ENCODE measurements at places on chromosomes 3 and 15.
A peak's percentile ranks its signal among the peaks of the same experiment; 100 is the strongest.

DNA sequence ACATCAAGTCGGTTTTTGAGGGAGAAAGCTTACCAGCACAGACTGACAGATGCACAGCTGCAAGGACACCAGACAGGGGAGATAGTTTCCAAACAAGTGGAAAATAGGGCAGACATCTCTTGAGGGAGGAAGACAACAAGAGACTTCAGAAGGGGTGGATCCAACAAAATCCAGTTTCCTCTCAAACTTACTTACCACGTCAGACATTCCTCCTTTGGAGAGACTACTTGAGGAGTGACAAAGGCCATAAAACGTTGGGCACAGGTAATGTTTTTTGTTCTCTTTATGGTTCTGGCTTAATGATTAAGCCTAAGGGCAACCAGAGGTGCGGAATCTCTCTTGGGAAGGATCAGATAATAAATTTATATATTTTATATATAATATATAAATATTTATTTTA is 76.1 kb downstream of the CD200 start:
- DNase-seq = no peak

DNA sequence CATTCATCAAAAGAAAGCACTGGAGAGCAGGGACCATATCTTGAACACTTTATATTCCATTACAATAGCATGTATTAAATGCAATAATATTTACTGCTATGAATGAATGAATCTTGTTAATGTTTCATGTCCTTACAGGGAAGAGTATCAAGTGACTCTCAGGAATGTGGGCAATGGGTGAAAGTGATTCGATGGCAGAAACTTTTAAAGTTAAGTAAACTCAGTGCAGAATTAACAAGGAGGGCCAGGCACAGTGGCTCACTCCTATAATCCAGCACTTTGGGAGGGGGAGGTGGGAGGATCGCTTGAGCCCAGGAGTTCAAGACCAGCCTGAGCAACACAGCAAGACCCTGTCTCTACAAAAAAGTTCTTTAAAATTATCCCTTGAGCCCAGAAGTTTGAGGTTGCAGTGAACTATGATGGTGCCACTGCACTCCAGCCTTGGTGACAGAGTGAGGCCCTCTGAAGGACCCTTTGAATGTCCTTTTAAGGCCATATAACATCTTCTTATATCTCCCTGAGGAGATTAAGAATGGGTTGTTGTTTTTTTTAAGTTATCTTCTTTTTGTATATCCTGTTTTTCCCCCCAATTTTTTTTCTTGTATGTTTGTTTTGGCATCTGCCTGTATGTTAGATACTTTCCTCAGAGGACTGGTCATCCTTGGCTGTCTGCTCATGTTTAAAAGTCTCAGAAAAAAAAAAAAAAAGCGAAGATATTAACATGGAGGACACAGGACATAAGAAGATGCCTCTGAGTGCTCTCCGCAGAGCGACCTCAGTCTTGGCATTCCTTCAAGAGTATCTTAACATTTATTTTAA is 9.6 kb upstream of the FSIP1 start:
- DNase-seq = no peak

DNA sequence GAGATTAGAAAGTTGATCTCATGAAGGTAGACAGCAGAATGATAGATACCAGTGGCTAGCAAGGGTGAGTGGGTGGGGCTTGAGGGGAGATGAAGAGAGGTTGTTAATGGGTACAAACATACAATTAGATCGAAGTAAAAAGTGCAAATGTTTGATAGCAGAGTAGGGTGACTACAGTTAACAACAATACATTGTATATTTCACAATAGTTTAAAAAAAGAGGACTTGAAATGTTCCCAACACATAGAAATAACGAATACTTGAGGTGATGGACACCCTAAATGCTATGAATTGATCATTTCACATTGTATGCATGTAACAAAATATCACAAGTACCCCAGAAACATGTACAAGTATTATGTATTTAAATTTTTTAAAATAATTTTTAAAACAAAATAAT is 47.3 kb downstream of the ADAM10 start:
- DNase-seq = no peak

GRCh38 chr15:82045892-82046665 is at the start of gene MEX3B:
MEX3B (minus strand) TSS chr15:82046018; CDS start chr15:82045705, 313 bp downstream.
- peak; percentile 99 for DNase-seq

- peak; percentile 75 for DNase-seq
These were observed 79.8 kb downstream of the RHCG start for GRCh38 chr15:89416339-89417183.

GRCh38 chr15:57892181-57892580 is 173.3 kb downstream of the ALDH1A2 start:
- no peak for DNase-seq

DNA sequence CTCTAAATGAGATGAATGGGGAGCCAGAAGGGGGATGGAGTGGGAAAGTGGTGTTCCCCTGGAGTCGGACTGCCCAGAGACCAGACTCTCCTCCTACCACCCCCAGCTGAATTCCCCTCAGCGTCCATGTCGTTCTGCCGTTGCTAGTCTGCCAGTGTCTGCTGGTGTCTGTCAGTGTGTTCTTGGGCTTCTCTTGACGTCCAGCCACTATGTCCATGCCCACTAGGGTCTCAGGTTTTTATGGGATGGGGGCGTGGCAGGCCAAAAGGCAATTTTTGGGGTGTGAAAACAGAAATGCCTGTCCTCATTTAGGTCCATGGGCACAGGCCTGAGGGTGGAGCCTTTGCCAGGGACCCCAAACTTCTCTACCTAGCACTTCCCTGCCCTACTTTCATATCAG is 589.6 kb downstream of the IGSF11 start:
- DNase-seq = no peak

DNA sequence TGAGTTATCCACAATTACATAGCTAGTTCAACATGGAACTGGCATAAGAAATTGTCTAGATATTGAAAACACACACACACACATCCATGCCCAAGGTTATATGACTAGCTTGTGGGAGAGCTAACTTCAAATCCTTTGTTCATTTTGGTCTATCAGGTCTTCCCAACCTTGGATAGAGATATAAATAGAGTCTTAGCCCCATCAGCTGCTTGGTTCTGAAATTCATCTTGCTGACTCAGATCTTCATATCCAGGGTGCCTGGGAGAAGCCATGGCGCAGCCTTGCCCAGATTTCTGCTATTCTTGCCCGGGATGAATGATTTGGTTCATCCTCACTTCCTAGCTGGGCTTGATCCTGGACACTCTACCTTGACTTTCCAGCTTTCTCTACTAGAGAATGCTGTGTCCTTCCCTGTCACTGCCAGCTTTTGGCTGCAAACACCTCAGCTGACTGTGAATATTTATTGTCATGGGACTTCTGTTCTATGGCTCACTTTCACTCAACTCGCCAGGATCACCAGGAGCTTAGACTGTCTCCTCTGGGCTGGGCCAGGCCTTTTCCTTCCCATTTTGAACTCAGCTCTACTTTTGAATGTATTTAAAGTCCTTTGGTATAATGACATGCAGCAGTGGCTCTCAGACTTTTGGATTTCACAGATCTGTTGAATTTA is 324.4 kb downstream of the AGBL1 start:
- DNase-seq = no peak

- DNase-seq = no peak
These were observed 177.8 kb upstream of the CDIN1 start for GRCh38 chr15:36401586-36401966.

DNA sequence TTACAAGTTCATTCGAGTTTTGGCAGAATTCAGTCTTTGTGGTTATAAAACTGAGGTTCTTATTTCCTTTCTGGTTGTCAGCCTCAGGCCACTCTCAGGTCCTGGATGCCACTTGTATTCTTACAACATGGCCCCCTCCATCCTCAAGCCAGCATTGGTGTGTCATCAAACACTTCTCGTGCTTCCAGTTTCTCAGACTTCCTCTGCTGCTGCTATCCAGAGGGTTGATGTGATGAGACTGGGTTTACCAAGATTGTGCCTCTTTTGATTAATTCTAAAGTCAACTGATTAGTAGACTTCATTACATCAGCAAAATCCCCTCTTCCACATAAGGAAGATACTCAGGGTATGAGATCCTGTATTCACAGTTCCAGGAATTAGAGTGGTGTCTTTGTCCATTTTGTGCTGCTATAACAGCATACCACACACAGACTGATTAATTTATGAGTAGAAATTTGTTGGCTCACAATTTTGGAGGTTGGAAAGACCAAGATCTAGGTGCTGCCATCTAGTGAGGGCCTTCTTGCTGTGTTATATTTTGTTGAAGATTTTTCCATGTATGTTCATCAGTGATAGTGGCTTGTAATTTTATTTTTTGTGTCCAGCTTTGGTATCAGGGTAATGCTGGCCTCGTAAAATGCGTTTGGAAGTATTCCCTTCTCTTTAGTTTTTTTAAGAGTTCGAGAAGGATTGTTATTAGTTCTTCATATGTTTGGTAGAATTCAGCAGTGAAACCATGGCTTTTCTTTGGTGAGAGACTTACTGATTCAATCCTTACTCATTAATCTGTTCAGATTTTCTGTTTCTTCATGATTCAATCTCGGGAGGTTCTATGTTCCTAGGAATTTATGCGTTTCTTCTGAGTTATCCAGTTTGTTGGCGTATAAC is 11.1 kb downstream of the LRCH3 start:
- no peak for DNase-seq

DNA sequence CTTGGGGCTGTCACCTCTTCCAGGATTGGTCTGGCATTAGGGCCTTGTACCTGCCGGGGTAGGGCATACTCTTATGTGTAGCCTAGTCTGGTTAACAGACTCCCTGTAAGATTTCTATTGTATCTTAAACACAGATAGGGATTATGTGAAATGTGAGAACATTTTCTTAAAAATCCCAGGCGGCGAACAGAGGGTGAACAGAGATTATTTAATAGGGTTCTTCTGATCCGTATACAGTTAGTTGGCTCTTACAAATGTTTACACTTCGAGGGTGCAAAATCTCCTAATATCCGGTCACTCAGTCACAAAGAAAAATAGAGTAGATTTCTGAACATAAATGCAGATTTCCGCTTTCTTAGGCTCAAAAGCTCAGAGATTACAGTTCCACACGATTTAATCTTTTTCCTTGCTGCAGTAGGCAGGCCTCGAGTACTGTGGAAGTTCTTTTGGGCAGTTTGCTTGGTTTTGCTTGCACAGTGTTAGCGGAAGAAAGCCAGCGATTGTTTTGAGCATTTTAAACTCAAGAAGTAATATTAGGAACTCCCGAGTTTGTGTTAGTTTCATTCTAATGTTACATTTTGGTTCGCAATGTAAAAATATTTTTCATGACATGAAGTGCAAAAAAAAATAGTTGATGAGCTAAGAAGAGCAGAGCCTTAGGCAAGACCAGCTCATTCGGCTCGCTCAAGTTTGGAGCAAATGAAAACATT is 993 bp downstream of the PLCL2 start:
- DNase-seq = no peak

DNA sequence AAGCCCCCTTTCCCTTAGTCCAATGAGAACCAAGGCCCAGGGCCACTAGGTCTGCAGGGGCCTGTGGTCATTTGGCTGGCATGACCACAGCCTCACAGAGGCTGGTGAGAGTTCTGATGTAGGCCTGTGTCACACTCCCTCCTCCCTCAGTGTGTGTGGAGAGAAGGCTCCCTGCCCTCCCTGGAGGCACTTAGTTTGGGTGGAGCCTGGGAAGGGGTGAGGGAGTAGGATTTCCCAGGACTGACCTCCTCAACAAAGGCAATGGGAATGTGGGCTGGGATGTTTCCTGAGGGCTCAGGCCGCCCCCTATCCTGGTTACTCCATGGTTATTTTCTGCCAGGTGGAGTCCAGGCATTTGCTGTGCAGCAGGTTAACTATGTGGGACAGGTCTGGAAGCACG is 7.6 kb downstream of the TEX264 start:
- no peak for DNase-seq

Measured in cerebellum (tissue), 4 donors.